ENCODE measurements at places on chromosomes 5 and 9.

DNA sequence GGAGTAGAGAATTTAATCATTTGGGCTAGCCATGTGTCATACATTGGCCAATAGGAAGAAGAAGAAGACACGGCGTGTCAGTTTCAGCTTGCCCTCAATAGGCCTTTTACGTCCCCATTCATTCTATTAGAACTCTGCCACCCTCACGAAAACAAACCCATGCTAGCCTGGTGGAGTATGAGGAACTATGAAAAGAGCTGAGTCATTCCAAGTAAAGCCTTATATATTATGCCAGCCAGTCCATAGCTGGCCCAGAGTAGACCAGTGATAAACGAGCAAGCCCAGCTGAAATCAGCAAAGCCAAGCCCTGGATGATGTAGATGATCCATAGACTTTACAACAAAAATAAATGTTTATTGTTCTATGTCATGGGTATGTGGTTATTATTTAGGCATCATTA is 895.1 kb downstream of the TLE1 start:
- DNase-seq = no peak

GRCh38 chr9:100033877-100034551 is 64.8 kb downstream of the ERP44 start:
- DNase-seq = no peak

GRCh38 chr5:2441495-2442180 is 309.8 kb downstream of the IRX2 start:
- DNase-seq = no peak

DNA sequence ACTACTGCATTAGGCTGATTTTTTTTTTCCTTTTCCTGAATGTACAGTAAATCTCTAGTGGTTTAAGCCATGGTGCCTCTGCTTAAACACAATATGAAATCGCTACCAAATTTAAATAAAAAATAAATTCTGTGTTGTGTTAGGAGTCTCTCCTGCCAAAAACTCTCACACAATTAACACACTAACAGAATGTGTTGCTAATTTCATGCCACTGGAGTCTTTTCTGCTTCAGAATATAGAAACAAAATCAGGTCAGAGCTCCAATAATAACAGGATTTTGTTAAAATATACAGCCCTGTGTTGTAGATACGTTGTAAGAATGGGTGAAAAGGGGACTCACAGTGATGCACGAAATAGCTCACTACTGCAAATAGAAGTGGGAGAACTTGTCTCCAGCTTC is 398.8 kb downstream of the ZSWIM6 start:
- DNase-seq = no peak

GRCh38 chr5:59037941-59038797 is 455.3 kb downstream of the RAB3C start:
- DNase-seq = no peak

DNA sequence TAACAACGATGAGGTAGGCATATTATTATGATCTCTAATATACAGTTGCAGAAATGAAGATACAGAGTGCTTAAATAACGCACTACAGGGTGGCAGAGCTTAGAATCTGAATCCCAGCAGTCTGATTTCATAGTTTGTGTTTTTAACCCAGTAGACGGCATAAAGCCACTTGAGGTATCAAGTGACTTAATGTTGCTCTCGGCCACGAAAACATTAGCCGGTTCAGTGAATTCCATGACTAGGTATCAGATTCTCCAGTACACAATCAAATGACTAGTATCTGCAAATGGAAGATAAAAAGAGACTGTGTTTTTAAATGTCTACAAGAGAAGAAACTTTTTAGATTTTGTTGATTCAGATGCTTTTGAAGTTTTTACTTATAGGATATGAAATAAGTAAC is 24.8 kb downstream of the SMC2 start:
- DNase-seq = no peak

DNA sequence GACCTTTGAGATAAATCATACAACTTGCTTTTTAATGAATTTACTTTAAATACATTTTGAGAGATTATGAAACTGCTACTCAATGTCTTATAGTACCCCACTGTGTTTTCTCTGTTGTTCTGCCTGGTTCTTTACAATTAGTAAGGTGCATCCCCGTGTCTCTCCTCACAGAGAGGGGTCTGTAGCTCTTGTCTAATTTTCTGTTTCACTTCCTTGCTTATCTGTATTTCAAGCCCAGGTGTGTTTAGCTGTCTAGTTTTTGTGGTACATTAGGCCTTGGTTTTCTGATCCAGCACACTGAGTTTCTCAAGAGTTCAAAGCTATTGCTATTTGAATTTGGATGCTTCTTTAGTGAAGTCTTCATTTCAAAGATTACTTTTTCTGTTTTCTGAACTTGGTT is 105.1 kb downstream of the MAST4 start:
- DNase-seq = peak; percentile 38

DNA sequence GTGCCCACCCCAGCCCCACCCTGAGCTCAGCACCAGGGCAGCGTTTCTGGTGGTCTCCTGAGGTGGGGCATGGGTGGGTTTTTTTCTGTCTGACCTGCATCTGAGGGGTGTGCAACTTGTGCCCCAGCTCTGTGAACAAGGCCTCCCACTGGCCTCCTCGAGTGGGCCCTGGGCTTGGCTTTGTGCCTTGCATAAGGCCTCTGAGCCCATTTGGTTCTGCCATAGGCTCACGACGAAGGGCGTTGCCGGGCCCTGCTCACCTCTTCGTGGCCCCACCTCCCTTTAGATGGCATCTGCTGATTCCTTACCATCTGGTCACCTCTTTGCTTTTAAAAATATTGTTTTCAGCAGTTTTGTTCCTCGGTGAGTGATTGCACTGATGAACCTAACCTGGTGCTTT is 127.1 kb upstream of the COL5A1 start:
- DNase-seq = no peak

- no peak for DNase-seq
Observed at GRCh38 chr9:113659740-113660139, 196.2 kb downstream of the RGS3 start.

DNA sequence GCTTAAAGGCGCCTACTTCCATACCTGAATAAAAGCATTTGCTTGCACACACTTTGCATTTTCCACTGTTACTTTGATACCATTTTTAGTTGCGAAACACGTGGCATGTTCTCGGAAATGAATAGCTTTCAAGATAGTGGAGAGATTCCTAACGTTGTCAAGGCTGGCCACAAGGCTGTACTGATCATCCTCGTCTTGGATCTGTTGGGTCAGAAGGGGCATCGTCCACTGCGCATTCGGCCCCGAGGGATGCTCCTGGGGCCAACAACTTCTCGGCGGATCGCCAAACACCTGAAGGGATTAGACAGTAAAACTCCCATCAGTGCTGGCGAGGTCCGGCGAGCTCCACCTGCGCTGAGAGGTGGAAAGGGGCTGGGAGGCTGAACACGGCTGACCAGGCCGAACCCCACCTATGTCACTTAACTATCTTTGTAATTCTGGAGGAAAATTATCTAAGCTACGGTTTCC is 599 bp downstream of the RAD1 start:
- DNase-seq = no peak

DNA sequence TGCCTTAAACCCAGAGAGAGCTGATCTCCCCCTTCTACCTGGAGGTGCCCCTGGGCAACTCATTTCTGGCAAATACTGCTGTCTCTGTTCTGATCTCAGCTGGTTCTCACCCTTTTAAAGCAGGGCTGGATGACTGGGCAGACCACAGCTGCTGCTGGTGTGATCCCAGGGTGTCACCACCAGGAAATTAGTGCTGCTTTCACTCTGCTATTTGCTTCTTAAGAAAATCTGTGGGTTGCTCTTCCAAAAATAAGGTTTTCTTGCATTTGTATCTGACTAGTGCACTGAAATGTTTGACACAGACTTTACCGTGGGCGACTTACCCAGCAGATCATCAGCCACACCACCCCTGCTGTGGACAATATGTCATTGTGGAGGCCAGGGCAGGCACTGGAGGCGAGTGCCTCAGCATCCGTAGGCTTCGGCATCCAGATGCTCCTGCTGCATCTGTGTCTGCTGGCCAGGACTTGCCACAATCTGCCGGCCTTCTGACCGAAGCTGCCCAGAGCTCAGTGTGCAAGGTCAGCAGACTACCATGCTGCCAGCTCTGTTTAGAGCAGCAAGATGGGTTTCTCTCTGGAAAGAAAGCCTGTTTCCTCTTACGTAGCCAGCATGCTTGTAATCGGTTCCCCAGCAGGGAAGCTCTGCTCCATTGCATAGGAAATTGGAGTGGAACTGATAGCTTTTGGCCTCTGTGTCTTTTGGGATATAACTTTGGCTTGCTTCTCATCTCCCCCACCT is 13.6 kb downstream of the ARHGAP26 start:
- DNase-seq = no peak

DNA sequence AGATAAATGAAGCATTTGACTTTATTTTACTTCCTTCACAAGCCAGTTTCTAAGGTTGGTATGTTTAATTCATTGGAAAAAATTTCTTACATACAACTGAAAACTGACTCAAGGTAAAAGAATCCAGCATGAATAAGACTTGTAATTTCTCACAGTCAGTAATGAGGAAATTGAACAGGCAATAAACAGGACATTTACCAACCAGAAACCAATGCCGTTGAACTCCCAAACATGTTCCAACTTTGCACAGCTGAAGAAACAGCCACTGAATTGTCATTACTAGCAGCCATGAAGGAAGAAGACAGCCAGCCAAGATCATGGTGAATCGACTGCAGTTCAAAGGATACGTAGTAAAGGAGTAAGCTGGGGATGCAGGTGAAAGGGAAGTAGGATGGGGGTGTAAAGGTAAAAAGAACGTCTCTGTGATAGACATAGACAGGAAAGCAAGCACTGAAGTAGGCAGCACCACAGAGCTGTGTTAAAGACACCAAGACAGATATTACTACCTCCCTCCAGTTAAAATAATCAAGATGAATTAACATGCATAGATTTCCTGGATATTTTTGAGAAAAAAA is 21.3 kb upstream of the SLC12A2 start:
- no peak for DNase-seq
